Activated naive CD8-positive, alpha-beta T cell treated with anti-CD3 and anti-CD28 coated beads, Interleukin-2, amount 10 ng/mL, durations not matched to agents 7 days and 5 days (primary cell): ENCODE measurements at places on chromosomes 4 and X. TPM values are rescaled to one million over a fixed set of nuclear protein-coding genes. Genes with fewer than 3 reads are reported as not detected.

- DNase-seq: no peak
These were observed 215.1 kb downstream of the DCHS2 start for GRCh38 chr4:154276496-154276895.

GRCh38 chrX:69015156-69015555, 150.1 kb downstream of the PJA1 start:
- no peak for DNase-seq

DNA sequence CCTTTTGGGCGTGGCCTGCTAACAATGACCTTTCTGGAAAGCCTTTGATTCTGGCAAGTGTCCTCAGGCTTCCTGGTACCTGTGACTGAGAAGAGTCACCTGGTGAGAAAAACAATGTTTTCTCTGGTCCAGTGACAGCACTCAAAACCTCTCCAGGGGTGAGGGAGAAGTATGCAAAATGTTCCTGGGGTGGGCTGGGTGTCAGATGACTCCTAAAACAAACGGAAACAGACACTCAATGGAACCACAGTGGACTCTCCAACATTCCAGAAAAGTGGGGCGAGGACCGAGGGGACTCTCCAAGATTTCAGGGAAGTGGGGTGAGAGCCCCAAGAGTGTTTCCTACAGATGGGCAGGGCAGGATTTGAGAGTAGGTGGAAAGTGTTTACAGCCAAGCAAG, 69.5 kb downstream of the ANAPC4 start:
- no peak for DNase-seq

- no peak for DNase-seq
These were observed 160.0 kb downstream of the EFNB1 start for GRCh38 chrX:68988865-68989264.

DNA sequence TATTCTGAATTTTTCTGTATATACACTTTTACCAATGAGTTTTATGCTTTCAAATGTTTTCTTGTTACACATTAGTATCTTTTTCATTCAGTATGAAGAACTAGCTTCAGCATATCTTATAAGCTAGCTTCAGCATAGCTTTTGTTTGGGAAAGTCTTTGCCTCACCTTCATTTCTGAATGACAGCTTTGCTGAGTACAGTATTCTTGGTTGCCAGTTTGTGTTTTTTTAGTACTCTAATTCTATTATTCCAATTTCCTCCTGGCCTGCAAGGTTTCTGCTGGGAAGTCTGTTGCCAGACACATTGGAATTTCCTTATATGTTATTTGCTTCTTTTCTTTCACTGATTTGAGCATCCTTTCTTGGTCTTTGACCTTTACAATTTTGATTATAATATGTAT, 278.8 kb downstream of the SPATA18 start:
- DNase-seq: no peak

DNA sequence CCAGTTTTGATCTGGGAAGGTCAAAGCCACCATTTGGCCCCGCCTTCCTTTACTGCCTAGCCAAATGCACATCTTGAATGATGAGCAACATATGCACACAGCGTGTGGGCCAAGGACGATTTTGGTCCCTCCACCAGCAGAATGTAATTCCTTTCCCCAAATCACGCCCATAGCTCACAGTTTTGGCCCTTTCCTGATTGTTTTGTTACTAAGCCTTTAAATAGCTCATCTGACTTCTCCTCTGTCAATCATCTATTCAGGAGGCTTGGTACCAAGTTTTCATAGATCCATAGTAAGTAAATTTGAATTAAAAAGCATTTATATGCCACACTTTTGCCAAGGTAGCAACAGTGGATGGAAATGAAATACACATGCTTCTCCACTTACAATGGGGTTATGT, 123.3 kb downstream of the NFKB1 start:
- DNase-seq: no peak

FAM133A gene
- total RNA-seq: not detected

DNA sequence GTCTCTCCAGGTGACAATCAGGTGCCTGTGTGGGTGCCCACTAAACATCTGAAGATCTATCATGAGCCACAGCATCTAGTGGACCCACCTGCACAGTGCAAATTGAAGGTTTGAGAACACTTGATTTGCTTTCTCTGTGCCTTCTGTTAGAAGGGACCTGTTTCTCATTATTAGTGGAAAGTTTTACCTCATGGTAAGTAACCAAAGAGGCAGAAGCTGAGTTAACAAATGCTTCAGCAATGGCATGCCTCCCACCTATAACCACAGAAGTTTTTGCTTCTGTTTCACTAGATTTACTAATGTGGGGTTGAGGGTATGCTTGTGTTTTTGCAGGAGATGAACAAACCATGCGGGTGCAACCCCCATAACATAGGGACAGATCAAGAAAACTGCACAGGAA, 297.4 kb upstream of the DKK2 start:
- no peak for DNase-seq

DNA sequence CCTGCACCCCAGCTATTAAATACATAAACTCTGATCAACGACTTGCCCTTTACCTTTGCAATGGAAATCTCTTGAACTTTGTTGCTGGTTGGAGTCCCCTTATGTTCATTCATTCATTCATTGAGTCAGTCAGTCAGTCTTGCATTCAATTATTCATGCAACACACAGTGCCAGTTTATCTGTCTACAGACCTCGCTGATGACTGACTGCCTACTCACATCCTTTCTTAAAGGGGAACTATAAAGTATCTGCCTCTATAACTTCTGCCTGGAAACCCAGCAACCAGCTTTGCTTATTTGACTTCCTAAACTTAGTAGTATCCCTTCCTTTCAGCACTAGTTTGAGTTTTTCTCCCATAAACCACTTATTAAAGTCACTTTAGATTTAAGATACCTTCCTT, 620.8 kb upstream of the ADGRL3 start:
- no peak for DNase-seq

GRCh38 chrX:19799319-19800182, 87.8 kb downstream of the SH3KBP1 start:
- no peak for DNase-seq
